ENCODE measurements at places on chromosomes 16 and 17.

DNA sequence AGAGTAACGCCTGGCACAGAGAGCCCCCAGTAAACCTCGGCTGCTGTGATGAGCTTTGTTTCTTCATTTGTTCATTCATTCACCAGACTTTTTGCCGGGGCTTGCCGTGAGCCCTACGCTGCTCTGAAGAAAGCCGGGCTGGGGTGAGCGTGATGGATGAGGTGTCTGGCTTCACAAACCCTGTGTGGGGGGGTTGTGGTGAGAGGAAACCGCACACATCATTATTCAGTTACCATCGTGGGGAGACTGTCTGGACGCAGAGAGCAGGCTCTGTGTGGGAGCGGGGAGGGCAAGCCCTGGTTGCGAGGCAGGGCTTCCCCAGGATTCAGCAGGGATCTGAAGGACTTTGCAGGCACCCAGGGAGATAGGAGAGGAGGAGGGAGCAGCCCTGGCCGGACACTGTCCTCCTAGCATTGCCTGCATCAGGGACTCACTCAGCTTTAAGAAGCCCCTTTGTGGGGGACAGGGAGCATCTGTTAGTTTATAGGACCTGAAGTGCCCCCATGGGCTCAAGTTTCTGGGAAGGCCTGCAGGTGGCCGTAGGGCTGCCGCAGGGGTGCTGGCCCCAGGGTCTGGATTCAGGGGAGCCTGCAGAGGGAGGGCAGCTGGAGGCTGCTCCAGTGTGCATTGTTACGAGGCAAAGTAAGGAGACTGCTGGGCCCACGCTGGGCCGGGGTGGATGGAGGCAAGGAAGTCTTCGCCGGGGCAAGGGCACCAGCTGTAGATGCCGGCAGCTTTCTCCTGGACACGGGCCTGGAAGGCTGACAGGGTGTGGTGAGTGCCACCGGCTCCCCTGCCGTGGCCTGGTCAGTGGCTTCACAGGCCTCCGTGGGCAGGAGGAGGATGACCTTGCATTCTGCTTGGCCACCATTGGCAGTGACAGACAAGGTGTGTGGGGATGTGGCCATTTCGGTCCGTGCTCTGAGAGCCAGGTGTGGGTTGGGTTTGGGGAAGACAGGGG is 334.5 kb downstream of the SEC14L1 start:
- DNase-seq = no peak

GRCh38 chr17:60391471-60392041 is 377 bp downstream of the USP32 start:
- no peak for DNase-seq

DNA sequence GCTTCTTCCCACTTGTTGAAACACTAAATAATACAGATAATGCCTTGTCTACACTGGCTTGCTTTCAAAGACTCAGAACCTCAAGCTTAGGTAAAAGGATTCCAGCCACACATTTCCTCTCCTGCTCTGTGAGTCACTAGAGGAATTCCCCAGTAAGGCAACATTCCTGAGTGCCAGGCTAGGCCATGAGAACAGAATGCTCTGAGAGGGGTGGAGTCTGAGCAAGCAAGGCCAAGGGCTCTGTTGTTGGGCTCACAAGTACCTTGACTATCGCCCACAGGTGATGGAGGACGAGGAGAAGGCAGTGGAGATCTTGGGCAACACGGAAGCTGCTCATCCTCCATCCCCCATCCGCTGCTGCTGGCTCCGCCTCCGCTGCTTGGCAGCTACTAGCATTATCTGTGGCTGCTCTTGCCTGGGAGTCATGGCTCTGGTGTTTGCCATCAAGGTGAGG is 6.7 kb upstream of the PHKG2 start:
- no peak for DNase-seq

- no peak for DNase-seq
Measured at GRCh38 chr16:23279721-23280153, 22.4 kb upstream of the SCNN1B start.

GRCh38 chr17:29461483-29462206 is 71.5 kb downstream of the TAOK1 start:
- DNase-seq = no peak

DNA sequence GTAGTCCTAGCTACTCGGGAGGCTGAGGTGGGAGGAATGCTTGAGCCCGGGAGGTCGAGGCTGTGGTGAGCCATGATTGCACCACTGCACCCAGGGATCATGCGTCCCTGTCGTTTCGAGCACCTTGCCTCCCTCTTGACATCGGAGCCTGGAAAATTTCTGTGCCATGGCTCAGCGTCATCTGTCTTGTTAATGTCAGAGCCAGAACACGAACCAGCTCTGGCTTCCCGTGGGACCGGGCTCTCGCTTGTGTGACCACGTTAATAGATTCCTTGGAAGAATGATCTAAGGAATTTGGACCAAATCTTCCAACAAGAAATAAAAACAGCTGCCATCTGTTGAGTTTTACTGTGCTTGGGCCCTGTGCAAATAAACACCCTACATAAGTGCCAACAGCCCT is 117.7 kb downstream of the ABCC1 start:
- DNase-seq = no peak

- DNase-seq = peak; percentile 15
Measured at GRCh38 chr17:48960834-48961515, 7.4 kb downstream of the GIP start.

GRCh38 chr16:57915811-57916488 is 55.0 kb downstream of the CNGB1 start:
- no peak for DNase-seq

- no peak for DNase-seq
Measured at GRCh38 chr17:57104461-57105175, 19.6 kb downstream of the AKAP1 start.

GRCh38 chr17:68674029-68674925 is 73.1 kb upstream of the FAM20A start:
- no peak for DNase-seq

- DNase-seq = no peak
Measured at GRCh38 chr17:82949984-82950383, 110.2 kb upstream of the ZNF750 start.

GRCh38 chr16:71540-72401 is 660 bp downstream of the RHBDF1 start:
- DNase-seq = no peak

DNA sequence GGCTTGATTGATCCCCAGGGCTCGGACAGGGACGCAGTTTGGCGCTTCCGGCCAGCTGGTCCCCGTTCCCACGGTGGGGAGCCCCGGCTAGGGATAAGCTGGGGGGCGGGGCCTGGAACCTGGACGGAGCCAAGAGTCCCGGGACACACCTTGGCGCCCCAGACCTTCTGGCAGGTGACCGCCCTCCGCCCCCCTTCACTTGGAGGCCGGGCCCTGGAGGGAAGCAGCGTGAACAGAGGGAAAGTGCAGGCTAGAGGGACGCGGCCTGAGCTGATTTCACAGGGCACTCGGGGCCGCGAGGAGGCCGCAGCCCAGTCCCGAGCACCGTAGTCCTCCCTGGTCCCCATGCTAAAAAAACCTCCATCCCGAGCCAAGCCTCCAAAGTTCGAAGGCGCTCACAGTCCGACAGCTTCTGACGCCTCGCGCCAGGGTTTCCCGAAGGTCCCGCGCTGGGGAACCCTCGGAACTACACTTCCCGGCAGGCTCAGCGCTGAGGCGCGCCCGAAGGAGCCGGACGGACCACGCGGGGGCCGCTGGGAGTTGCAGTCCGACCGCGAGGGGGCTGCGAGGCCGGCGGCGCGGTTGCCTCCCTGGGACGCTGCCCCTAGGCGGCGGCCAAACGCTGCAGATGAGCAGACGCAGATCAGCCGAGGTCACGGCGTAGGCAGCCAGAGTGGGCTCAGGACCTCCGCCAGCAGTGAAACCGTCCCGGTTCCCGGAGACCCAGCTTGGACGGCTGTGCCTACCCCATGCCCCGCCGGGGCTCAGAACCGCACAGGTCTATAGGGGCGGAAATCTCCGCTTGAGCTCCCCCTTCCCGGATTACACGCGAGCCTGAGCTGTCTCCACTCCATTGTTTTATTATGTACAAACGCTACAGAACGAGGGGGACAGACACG is at the start of gene TBX6:
Gene TBX6 (minus strand): TSS at position 451 of the 899 bp plus-strand sequence. CDS start 731 bp downstream, outside the sequence.
- peak; percentile 93 for DNase-seq

- no peak for DNase-seq
Measured at GRCh38 chr17:40089077-40089895, 11.1 kb downstream of the NR1D1 start.

DNA sequence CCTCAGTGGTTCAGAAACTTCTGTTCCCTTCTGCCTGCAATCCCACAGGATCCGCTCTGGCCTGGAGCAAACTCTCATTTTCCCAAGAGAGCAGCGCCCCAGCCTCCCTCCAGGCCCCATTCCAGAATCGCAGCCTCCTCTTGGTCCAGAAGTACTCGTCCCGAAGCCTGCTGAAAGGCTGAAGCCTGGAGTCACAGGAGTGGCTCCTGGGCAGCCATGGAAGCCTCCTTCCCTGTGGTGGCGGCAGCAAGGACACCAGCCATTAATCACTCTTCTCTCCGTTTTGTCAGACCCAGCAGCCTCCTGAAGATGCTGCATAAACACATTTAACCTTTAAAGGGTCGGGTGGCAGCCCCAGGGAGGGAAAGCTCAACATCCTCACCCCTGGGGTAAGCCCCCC is 66.9 kb upstream of the TNRC6C start:
- DNase-seq = no peak

DNA sequence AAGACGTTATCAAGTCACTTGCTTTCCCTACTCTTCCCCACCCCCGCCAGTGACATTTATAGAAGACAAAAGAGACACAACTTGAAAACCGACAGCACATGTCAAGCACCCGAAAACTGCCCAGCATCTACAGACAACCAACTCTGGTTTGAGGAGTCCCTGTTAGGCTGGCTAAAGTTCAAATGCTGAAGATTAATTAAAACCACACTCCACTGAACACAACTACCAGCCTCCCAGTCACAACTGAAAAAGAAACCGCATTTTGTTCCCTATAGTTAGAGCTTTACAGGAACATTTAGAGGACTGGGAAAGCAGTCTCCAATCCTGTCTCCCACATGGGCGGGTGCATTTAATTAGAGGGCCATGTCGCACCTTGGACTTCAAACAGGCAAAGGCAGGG is 73.0 kb upstream of the COX10 start:
- no peak for DNase-seq

DNA sequence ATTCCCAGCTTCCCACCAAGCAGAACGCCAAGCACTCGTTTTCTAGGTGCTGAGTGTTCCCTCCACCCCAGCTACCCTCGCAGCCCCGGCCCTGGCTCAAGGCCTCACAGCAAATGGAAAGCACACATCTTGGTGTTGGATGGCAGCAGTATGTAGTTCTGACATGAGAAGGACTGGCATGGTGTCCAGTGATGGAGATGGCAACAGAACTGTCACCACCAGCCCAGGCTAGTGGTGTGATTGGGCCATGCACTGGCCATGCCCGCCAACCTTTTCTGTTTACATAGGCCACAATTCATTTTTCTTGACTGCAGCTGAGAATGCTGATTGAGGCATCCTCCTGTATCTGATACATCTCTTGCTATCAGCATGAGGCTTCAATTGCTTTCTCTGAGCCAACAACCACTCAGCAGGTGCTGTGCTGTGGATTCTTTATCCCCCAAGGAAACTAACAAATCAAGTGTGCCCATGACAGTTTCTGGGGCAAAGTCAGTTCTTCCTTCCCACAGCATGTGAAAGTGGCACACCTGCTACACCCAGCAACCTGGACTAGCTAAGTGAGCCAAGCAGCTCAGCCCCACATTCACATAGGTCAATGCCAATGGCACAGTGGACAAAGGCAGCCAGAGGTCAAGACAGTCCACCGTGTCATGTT is 3.8 kb downstream of the SLC12A4 start:
- DNase-seq = no peak

DNA sequence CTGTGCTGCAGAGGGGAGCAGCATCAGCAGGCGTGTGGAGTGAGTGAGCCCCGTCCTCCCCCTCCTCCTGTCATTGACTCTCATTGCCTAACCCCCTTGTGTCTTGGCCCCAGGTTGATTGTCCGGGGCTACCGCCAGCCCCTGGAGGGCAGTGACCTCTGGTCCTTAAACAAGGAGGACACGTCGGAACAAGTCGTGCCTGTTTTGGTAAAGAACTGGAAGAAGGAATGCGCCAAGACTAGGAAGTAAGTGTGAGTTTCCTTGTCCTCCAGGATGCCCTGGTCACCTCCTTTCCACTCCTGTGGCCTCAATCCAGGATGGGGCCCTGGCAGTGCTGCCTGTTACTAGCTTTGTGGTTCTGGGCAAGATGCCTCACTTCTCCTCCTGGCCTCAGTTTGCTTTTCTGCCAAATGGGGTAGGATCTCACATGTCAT is 87.0 kb downstream of the ABCC1 start:
- no peak for DNase-seq

DNA sequence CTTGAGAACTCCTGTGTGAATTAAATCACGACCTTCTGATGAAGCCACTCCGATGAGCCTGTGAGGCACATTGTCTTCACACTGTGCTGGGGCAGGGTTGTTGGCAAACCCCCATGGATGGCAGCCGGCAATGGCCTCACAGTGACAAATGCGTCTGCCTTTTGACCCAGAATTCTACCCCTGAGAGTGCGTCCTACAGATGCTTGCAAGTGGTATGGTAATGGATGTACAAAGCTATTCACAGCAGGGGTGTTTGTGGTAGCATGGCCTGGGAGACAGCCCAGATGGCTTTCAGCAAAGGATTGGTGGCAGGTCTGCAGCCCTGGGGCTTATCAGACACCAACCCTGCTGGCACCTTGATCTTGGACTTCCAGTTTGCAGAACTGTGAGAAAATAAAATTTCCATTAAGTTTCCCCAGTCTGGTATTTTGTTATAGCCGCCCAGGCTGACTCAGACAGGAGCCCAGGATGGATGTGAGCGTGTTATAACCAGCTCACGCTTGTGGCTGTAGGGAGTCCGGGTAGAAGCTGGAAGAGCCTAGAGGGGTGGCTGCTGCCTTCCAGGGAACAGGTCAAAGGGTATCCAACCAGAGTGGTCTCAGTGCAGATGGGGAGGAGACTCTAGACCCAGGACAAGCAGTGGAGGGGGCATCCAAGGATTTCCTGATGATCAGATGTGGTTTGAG is 10.1 kb downstream of the AFMID start:
- no peak for DNase-seq

DNA sequence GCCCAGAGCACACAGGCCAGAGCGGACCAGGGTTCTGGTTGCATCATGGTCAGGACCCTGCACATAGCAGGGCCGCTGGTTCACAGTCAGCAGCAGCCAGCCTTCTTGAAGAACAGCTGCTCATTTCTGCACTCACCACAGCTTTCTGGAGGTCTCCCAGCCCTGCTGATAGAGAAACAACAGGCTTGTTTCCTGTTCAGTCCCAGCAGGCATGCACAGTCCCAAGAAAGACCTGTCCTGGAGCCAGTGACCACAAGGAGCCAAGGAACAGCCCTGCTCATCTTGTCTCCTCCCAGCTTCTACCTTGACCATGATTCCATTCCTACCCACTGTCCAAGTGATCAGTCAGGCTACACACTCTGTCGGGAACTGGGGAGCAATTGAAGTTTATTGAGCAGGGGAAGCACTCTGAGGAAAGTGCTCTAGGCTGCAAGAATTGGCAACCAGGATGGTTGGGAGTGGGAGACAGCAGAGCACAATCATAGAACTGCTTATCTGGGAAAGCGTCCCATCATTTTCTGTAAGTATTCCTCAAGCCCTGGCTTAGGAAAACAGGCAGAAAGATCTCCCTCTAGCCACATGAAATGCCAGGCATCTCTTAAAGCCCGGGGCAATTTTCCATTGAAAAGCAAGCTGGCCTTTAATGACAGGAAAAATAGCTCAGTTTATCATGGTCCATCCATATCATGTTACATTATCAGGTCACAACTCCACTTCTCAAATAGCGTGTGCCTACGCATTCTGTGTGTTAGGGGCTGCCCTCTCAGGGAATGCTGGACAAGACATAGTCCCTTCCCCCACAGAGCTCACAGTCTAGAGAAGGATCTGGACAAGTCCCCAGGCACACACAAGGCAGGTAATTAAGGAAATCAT is 155.4 kb upstream of the FOXF1 start:
- DNase-seq = no peak

- no peak for DNase-seq
Measured at GRCh38 chr17:63345611-63346010, 100.5 kb downstream of the CYB561 start.

GRCh38 chr16:29898804-29899515 is 390 bp downstream of the SEZ6L2 start:
- DNase-seq = no peak

All from erythroblast (primary cell).